Ureter (tissue), 1 donor: ENCODE measurements at places on chromosomes 13 and 19. TPM values are rescaled to one million over a fixed set of nuclear protein-coding genes. Genes with fewer than 3 reads are reported as not detected.

- DNase-seq: no peak
Measured at GRCh38 chr19:54460230-54461005, 3.2 kb downstream of the LENG9 start.

TINCR gene
- total RNA-seq: 5.8 TPM

- DNase-seq: no peak
Measured at GRCh38 chr13:94254737-94255136, 224.7 kb downstream of the DCT start.

- DNase-seq: no peak
Measured at GRCh38 chr19:44903216-44903601, 2.4 kb upstream of the APOE start.

GRCh38 chr13:48505597-48506091 lies 27.2 kb downstream of the RCBTB2 start:
- peak; percentile 63 for DNase-seq

ZNF534 gene
- not detected for total RNA-seq

MYO1F gene
- 20.6 TPM for total RNA-seq

DNA sequence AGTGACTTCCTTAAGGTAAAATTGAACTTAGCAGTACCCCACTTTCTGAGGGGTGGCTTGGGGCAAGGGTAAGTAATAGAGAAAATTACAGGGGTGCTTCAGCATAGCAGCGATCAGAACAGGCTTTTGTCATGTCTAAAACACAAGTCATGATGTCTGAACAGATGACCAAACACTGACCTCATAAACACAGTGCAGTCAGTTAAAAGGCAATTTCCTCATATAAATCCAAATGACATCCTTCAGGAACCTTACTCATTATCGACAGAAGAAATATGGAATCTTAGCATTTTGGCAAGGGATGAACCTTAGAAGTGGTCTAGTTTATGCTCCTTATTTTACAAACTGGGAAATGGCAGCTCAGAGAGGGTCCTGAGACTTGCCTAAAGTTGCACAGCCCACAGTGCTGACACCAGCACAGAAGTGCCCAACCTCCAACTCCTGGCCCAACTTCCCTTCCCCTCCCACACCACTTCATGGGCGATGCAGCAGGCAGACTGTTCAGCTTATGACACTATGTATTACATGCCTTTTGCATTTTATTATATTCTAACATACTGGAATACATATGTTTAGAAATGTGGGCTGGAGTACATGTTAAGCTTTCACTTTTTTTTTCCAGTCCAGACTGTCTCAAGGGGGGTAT lies 3.6 kb downstream of the GJA3 start:
- no peak for DNase-seq

GRCh38 chr19:7716762-7717161 lies 14.8 kb upstream of the FCER2 start:
- DNase-seq: no peak

HCST gene
- total RNA-seq: 6.8 TPM

DNA sequence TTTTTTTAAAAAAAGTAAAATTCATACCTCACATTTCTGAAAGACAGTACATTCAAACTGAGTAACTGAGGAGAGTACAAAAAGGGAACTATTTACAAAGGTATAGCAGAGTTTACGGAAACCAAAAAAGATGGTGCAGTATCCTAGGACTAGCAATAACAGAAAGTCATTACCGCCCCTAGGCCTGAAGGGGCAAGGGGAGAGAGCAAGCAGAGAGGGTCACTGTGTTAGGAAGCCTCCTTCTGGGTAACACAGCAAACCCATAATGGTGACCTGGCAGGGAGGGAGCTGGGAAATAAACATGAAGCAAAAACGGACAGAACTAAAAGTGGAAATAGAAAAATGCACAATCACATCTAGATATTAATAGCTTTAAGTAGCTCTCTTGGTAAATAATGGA lies 8.2 kb downstream of the VWA8 start:
- DNase-seq: no peak

DNA sequence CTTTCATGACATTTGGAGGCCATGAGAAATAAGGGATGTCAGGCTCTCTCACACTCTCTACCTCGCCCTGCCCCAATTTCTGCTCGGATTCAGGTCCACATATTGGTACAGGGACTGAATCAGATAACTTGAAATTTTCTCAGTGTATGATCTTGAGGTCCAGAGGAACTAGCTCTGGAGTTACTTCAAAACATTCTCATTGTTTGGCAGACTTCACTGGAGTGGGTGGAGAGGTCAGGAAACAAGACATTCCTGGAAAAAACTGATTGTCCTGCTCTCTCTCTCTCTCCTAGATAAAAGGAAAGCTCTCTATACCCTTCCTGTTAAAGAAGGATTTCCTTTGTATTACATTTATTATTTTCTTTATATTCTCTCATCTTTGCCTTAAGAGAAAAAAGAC lies 428.1 kb upstream of the DACH1 start:
- no peak for DNase-seq

CNMD gene
- total RNA-seq: not detected

- DNase-seq: no peak
Measured at GRCh38 chr19:45496349-45496953, 396 bp downstream of the RTN2 start.

C19orf44 gene
- 5.2 TPM for total RNA-seq

GRCh38 chr13:74325106-74325505 lies 190.9 kb upstream of the KLF12 start:
- DNase-seq: no peak

DNA sequence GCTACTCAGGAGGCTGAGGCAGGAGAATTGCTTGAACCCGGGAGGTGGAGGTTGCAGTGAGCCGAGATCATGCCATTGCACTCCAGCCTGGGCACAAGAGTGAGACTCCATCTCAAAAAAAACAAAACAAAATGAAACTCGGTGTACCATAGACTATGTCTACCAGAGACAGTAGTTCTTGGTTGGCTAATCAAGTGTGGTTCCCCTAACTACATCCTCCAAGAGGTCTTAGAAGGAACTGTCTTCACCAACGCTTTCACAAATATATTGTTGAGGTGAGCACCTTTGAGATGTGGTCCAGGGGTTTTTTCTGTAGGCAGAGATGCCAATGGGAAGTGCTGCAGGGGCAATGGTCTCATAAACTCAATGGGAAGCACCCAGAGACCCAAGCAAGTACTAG lies 48.0 kb downstream of the RFC3 start:
- DNase-seq: no peak

DNA sequence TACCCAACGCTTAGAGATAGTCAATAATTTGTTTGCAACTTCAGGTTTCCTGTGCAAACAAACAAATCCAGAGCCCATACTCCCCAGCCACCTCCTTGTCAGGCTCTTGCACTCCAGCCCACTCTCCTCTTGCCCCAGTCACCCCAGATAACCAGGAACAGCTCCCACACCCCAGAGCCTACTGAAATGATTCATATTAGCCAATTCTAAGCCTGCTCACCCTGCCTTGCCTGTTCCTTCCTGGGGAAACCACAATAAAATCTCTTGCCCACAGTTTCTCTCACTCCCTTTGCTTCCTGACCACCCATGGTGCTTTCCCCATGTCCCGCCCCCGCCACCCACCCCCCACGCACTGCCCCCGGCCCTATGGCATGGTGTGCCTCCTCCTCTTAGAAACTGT lies 3.8 kb upstream of the ACTL9 start:
- DNase-seq: no peak

DNA sequence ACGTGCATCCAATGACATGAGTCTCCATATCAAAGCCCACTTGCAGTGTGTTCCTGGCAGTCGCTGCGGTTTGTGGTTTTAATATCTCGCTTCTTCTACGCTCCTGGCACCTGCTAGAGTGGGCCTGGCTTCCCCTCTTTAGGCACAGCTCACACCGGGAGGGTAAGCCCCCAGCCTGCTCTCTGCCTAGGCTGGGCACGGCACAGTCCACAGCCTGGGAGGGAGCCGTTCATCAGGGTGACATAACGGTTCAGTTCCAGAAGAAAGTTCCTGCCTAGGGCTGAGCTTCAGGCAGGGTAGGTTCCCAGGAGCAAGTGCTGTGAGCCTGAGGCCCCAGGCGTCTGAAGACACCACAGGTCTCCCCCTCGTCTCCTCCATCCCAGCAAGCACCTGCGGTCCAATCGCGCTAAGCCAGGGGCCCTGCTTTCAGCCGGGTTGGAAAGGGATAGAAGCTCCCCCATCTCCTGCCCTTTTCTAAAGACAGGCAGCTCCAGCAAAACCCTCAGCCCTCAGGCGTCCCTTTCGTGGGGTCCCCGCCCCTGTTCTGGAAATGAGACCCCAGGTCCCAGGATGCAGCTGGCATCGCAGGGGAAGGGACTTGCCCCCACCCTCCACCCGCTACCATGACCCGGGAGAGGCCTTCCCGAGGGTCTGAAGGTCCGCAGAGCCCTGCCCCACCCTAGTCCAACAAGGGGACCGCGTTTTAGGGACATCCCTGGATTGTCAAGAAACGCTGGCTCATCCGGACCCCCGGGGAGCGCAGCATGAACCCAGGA lies 121.6 kb upstream of the ZNF507 start:
- no peak for DNase-seq

- DNase-seq: peak; percentile 57
Measured at GRCh38 chr19:46660008-46660517, 919 bp downstream of the DACT3 start.

DNA sequence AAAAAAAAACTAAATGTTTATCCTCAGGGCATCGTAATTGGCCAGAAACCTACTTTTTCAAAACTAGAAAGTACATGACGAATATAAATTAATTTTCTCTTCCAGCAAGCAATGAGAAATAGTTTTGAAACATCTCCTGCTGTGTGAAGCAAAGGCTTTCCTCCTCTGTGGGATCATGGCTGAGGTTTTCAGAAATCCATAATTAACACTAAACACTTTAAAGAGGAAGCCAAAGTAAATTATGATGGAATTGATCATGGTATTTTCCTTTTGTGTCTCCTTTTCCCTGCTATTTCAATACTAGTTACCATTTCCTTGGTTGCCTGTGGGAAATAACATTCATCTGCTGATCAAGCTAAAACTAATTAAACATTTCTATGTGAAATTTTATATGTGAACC lies 1413.8 kb upstream of the PCDH20 start:
- DNase-seq: no peak

ZNF560 gene
- not detected for total RNA-seq
